IMR-90 (cell line): ENCODE measurements at places on chromosomes 12 and 14. TPM values are rescaled to one million over a fixed set of nuclear protein-coding genes. Genes with fewer than 3 reads are reported as not detected.
A peak's percentile ranks its signal among the peaks of the same experiment; 100 is the strongest.

Gene FAM177A1
- total RNA-seq = 18.5 and 35.8 TPM in 2 replicates

Gene LALBA
- not detected in 2 replicates for total RNA-seq

Gene PMEL
- total RNA-seq = 1.4 and 1.7 TPM in 2 replicates

Gene PLD4
- total RNA-seq = not detected in 2 replicates

Gene VPS29
- total RNA-seq = 102 and 150 TPM in 2 replicates

DNA sequence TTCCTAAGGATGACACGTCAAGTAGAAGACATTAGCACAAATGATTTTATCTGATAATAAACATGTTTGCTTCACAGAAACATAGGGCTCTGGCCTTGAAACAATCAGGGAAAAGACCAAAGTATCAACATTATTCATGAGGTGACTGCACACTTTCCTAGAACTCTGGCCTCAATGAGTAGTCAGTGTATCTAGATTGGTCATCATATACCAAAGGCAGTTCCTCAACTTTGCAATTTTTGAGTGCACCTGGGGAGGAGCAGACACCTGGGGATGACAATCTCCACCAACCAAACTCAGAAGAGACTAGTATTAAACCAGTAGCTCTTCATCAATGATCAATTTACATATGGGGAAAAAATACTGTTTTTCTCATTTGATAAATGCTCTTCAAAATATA lies 4.5 kb downstream of the EDDM3A start:
- H3K4me1 ChIP-seq = no peaks in the 10 kb centered on the region
- DNase-seq = no peak
- H3K27me3 ChIP-seq = no peaks in the 10 kb centered on the region
- no peak overlapping the region for H3K4me3 ChIP-seq

GRCh38 chr12:132502149-132502881 lies 12.4 kb downstream of the FBRSL1 start:
- H3K27me3 ChIP-seq = no peaks in the 10 kb centered on the region
- no peak overlapping the region for H3K27ac ChIP-seq
- H3K4me3 ChIP-seq = no peak overlapping the region
- no peaks in the 10 kb centered on the region for H3K36me3 ChIP-seq
- peaks cover 18% of the 10 kb centered on the region for H3K4me1 ChIP-seq

DNA sequence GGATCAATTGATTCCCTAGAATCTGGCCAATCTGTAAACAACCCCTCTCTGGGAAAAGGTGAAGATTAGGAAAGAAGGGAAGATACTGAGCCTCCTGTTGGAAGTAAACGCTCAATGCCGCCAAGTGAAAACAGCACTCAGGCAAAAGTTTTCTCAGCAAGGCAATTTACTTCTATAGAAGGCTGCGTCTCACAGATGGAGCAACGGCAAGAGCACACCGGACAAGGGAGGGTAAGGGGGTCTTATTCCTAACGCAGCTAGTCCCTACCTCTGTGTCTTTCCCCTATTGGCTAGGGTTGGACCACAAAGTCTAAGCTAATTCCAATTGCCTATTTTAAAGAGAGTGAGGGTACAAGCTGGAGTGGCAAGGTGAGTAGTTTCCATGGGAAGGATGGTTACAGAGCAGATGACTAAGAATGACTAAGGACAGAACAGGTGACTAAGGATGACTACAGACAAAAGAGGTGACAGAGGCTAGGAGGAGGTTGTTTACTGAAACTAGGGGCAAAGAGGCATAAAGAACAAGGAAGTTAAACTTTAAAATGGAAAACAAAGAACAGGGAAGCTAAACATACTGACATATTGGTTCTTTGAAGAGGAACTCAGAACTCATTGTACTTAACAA lies 5.6 kb upstream of the TTC9 start:
- H3K4me3 ChIP-seq = no peak overlapping the region
- H3K27ac ChIP-seq = no peak overlapping the region
- no peak for DNase-seq
- H3K36me3 ChIP-seq = no peaks in the 10 kb centered on the region
- peaks cover 14% of the 10 kb centered on the region for H3K27me3 ChIP-seq
- no peaks in the 10 kb centered on the region for H3K4me1 ChIP-seq

DNA sequence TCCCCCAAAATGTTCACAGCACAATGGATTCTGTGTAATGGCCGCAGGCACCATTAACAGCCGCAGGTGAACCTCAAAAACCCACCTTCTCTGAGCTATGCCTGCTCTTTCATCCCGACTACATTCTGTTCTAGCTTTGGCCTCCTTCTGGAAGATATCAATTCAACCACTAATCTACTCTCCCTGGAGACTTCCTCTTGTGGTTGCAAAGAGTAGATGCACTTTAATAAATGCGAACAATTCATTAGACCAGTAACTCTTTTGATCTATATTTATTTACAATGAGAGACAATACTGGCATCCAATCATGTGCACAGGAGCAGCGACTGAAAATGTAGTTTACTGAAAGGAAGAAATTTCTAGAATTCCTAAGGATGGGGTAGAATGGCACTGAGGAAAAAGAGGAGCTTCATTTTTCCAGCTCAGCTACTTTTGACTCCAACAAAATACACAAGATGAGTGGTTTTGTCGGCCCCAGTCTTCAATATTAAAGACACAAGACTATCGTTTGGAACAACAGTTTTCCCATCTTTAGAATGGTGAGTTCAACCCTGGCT lies 5.3 kb downstream of the GRIN2B start:
- no peak overlapping the region for H3K27ac ChIP-seq
- DNase-seq = no peak
- peaks cover 5% of the 10 kb centered on the region for H3K27me3 ChIP-seq

- no peaks in the 10 kb centered on the region for H3K36me3 ChIP-seq
- H3K27me3 ChIP-seq = no peaks in the 10 kb centered on the region
- no peak overlapping the region for H3K4me3 ChIP-seq
- H3K27ac ChIP-seq = no peak overlapping the region
These were observed 8.2 kb downstream of the TAS2R19 start for GRCh38 chr12:11014234-11014633.

GRCh38 chr12:120851444-120851843 lies 52.7 kb downstream of the SPPL3 start:
- no peak for DNase-seq
- peaks cover 19% of the 10 kb centered on the region for H3K4me1 ChIP-seq
- no peaks in the 10 kb centered on the region for H3K27me3 ChIP-seq
- no peak overlapping the region for H3K4me3 ChIP-seq

GRCh38 chr12:101216810-101217209 lies 6.8 kb upstream of the SLC5A8 start:
- H3K4me3 ChIP-seq = no peak overlapping the region
- H3K36me3 ChIP-seq = no peaks in the 10 kb centered on the region
- no peaks in the 10 kb centered on the region for H3K4me1 ChIP-seq

GRCh38 chr12:121918679-121919038 lies 267 bp downstream of the CFAP251 start:
- H3K27ac ChIP-seq = peak overlapping the region; percentile 18; the same call in 1 of the 2 replicates
- H3K4me3 ChIP-seq = no peak overlapping the region
- DNase-seq = no peak
- H3K36me3 ChIP-seq = peaks cover 27% of the 10 kb centered on the region

DNA sequence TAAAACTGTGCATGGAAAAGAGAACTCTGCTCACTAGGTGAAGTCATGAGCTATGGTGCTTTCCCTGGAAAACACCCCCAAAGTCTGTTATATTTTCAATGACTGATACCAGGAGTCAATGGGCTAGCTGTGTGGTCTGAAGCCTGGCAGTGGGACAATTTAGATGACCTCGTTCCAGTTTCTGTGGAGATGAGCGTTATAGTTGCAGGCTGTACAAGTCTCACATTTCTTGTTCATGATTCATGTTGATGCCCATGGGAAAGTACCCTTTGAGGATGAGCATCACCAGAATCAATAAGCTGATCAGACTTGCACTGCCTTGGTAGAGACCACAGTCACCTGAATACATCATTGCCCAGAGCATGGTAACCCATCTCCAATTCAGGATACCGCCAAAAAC lies 70.7 kb downstream of the NOVA1 start:
- no peak overlapping the region for H3K4me3 ChIP-seq
- no peaks in the 10 kb centered on the region for H3K36me3 ChIP-seq
- H3K4me1 ChIP-seq = peaks cover 5% of the 10 kb centered on the region
- H3K27me3 ChIP-seq = no peaks in the 10 kb centered on the region
- DNase-seq = peak; percentile 72

- H3K4me1 ChIP-seq = no peaks in the 10 kb centered on the region
- no peaks in the 10 kb centered on the region for H3K27me3 ChIP-seq
- DNase-seq = no peak
- H3K4me3 ChIP-seq = no peak overlapping the region
- no peaks in the 10 kb centered on the region for H3K36me3 ChIP-seq
These were observed 1504.6 kb upstream of the FLRT2 start for GRCh38 chr14:84025106-84026012.

DNA sequence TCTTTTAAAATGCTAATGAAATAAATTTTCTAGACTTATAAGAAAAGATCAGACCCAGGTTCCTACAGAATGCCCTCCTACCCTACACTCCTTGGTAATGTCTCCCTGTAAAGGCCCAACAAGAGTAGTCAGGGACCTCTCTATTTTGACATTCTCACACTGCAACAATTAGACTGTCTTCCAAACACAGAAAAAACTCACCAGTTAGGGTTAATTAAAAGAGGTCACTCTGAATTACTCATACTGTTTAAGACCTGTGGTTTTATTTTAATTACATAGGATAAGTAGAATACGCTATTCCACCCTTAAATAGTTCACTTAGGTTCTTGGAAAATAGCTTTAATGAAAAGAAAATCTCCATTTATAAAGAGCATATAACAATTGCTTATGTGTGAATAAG lies 142.4 kb downstream of the ITPR2 start:
- no peaks in the 10 kb centered on the region for H3K36me3 ChIP-seq
- no peaks in the 10 kb centered on the region for H3K27me3 ChIP-seq
- peaks cover 8% of the 10 kb centered on the region for H3K4me1 ChIP-seq
- H3K27ac ChIP-seq = no peak overlapping the region
- DNase-seq = no peak
- H3K4me3 ChIP-seq = no peak overlapping the region

DNA sequence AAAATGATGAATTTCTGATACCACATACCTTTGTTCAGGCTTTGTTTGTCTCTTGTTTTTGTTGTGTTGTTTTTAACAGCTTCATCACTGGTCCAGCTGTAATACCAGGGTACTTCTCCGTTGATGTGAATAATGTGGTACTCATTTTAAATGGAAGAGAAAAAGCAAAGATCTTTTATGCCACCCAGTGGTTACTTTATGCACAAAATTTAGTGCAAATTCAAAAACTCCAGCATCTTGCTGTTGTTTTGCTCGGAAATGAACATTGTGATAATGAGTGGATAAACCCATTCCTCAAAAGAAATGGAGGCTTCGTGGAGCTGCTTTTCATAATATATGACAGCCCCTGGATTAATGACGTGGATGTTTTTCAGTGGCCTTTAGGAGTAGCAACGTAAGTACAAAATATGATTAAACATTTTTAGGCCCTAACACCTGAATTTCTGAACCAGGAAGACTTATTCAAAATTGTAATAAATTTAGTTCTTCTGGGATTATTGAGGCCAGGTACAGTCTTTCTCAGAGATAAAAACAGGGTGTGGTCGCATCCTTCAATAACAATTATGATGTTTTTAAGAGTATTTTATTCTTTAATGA lies 22.4 kb downstream of the RXYLT1 start:
- H3K27me3 ChIP-seq = no peaks in the 10 kb centered on the region
- H3K4me3 ChIP-seq = no peak overlapping the region

- H3K4me3 ChIP-seq = no peak overlapping the region
- H3K27me3 ChIP-seq = no peaks in the 10 kb centered on the region
- H3K4me1 ChIP-seq = no peaks in the 10 kb centered on the region
- H3K36me3 ChIP-seq = no peaks in the 10 kb centered on the region
- no peak for DNase-seq
These were observed 32.5 kb downstream of the PPFIA2 start for GRCh38 chr12:81726634-81727033.
